ENCODE measurements at places on chromosomes 1 and 21. TPM values are rescaled to one million over a fixed set of nuclear protein-coding genes. Genes with fewer than 3 reads are reported as not detected.

Gene TMCO1
- 24.4 TPM for polyA plus RNA-seq

DNA sequence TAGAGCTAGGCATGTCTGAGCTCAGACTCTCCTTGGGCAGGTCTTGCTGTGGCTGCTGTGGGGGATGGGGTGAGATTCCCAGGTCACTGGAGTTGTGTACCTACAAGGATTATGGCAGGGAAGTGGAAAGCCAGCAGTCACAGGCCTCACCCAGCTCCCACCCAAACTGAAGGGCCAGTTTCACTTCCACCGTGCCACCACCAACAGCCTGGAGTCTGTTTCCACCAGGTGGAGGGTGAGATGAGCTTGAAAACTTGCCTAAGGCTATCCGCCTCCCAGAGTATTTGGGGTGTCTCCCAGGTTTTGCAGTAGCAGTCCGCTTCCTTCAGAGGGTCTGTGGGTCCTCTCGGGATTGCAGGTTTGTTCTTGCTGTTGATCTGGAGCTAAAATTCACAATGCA lies 327.7 kb downstream of the PTPRC start:
- no peak for DNase-seq

DNA sequence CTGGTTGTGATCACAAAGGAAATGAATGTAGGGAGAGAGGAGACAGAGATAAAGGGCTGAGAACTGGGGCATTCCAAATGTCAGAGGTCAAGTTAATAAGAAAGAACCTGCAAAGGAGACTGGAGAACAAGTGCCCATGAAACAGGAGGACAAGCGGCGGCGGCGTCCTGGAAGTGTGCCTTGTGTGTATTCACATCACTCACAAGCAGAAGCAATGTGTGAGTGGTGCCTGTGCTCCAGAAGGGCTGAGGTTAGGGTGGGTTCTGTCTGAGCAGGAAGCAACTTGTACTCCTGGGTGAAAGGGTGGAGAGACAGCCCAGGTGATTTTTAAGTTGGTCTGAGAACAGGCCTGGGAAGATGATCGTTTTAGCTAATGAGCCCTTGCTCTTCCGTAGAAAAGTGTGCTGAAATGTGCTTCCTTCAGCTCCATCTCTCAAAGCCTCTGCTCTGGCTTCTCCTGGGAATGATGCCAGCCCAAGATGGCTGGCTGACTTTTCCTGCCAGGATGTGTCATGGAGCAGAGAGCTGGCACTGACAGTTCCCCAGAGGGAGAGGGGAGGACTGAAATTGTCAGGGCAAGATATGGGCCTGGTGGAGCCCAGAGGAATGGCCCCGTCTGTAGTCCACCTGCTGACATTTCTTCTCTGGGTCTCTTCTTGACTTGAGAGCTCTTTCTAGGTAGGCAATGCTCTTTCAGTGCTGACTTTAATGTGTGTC lies 25.1 kb upstream of the PLEKHA6 start:
- peak; percentile 66 for DNase-seq

GRCh38 chr1:223233019-223233409 lies 90.0 kb upstream of the TLR5 start:
- no peak for DNase-seq

DNA sequence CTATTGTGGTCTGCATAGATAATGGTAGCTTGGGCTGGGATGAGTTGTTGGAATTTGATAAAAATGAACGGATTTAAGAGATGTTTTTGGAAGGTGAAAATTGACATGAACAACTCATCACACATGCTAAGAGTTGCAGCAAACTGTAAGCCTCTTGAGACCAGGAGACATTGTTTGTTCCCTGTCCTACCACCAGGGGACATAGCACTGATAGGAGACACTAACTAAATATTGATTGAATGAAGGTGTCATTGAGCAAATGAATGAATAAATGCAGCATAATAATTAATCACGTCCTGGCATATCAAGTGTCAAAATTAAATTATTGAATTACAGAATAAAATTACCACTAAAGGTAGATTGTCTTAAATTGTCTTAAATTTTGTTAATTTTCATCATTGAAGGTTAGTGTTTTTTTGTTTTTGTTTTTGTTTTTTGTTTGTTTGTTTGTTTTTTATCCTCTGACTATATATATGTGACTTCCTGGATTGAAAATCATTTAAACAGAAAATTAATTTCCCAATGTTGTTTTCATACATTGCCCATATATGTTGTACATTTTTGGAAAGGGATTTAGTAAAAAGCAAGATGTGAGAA lies 285.3 kb upstream of the C1orf105 start:
- DNase-seq = no peak

- DNase-seq = no peak
These were observed 55.9 kb downstream of the BCAR3 start for GRCh38 chr1:93625582-93626327.

Gene CD5L
- polyA plus RNA-seq = not detected

- DNase-seq = no peak
These were observed 112.8 kb downstream of the EDEM3 start for GRCh38 chr1:184641894-184642293.

GRCh38 chr1:200934676-200935245 lies 40.1 kb downstream of the INAVA start:
- DNase-seq = no peak

GRCh38 chr1:160293020-160293968 lies 8.4 kb upstream of the PEX19 start:
- DNase-seq = no peak

Gene CCDC185
- not detected for polyA plus RNA-seq

DNA sequence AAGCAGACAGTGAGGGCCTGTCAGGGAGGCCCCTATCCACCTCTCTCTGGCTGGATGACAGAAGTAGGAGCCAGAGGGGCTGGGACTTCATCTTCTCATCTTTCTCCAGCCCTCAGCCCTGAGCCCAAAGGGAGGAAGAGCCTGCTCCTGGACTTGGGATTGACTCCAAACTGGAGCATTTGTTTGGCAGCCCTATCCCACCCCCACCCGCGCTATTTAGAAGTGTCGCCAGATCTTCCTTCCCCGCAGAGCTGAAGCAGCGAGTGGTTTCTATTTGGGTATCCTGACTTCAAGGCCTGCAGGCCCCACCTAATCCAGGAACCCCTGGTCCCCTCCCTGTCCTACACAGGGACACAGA lies 9.6 kb downstream of the NES start:
- peak; percentile 84 for DNase-seq

- no peak for DNase-seq
These were observed 521.4 kb upstream of the CAMK1G start for GRCh38 chr1:209062081-209062620.

- DNase-seq = peak; percentile 54
These were observed 8.0 kb upstream of the C1orf159 start for GRCh38 chr1:1123581-1124507.

DNA sequence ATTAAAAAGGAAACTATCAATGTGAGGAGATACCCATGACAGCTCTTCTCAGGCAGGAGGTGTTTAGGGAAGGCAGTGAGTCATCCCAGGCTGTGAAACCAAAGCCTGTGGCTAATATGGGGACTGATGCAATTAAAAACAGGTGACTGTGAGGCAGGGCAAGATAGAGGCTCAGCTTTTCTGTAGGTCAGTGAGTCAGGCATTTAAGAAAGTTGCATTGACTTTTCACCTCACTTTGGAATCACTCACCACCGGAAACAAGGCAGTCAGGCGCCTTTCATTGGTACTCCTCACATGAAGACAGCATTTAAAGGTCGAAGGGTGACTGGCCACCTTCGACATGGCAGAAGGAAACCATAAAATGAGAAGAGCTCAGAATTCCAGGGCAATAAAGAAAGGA lies 54.5 kb downstream of the PAPPA2 start:
- DNase-seq = peak; percentile 10

GRCh38 chr1:102191723-102192122 lies 195.0 kb upstream of the OLFM3 start:
- DNase-seq = no peak

- DNase-seq = peak; percentile 86
These were observed 133.4 kb downstream of the DMRTB1 start for GRCh38 chr1:53592521-53592982.

Gene C1orf105
- polyA plus RNA-seq = not detected

Gene PTPRC
- polyA plus RNA-seq = 3.0 TPM

DNA sequence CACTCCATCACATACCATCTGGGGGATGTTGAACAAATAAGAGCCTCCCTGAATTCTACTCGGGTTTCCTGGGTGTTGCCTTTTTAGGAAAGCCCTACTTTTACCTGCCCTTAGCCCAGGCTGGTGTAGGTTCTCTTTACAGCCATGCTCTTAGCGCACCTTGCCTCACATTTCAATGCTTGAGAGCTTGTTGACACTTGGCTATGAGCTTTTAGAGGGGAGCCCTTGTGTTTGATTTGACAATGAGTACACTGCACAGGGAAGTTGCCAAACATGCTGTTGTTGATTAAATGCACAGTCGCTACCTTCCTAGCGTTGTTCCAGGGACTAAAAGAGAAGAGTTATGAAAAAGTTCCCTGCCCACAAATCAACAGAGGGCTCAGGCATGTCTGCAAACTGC lies 103.8 kb downstream of the TRABD2B start:
- no peak for DNase-seq

Gene SPRR2B
- polyA plus RNA-seq = 0.55 TPM

- DNase-seq = peak; percentile 80
These were observed 137.5 kb downstream of the NOS1AP start for GRCh38 chr1:162206749-162207635.

- DNase-seq = no peak
These were observed 495.5 kb upstream of the RGS18 start for GRCh38 chr1:191662746-191663145.

GRCh38 chr1:167013108-167013929 lies 24.2 kb downstream of the MAEL start:
- no peak for DNase-seq

GRCh38 chr1:245576323-245576722 lies 421.5 kb downstream of the KIF26B start:
- DNase-seq = no peak

All from stomach (tissue), 19 donors.